ENCODE measurements at places on chromosomes 16 and 17.

DNA sequence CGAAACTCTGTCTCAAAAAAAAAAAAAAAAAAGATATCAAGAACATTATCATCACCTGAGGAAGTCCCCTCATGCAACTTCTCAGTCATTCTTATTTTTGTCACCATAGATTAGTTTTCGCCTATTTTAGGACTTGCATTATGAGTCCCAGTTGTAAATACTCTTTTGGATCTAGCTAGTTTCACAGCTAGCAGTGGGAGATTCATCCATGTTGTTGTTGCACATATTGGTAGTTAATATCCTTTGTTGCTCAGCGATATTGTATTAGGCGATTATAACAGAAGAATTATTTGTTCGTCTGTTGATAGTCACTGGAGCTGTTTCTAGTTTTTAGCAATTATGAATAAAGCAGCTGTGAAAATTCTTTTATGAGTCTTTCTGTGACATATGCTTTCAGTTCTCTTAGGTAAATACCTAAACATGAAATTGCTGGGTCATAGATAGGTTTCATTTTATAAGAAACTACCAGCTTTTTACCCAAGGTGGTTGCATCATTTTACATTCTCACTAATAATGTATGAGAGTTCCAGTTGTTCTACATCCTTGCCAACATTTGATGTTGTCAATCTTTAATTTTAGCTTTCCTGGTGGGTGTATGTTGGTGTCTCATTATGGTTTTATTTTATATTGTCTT is 40.7 kb upstream of the MAP3K14 start:
- DNase-seq = no peak

DNA sequence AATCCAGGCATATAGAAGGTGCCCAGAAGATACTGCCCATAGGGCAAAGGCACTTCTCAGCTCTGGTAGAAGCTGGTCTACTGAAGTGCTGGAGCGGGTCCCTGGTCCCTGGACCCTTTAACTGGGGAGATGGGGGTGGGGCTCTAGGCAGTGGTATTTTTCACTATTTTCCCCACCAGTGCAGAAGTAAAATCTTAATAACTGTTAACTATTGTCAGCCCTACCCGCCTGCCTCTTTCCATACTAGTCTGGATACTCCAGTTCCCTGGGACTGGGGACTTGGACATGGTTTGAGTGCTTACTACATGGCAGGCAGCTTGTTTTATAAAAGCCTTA is 24.6 kb downstream of the IGF2BP1 start:
- no peak for DNase-seq

DNA sequence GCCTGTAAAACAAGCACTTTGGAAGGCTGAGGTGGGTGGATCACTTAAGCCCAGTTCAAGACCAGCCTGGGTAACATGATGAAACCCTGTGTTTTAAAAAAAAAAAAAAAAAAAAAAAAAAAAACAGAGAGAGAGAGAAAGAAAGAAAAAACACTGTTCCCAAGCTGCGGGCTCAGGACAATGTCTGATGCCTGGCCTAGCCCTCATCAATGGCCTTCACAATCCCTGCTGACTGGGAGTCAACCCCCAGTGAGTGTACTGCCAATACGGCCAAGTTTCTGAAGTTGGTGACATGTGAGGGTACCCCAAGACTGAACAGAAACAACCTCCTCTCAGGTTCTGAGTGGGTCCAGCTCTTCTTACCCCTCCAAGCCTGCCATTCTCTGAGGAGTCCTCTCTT is 116.5 kb downstream of the ZNF778 start:
- DNase-seq = no peak

DNA sequence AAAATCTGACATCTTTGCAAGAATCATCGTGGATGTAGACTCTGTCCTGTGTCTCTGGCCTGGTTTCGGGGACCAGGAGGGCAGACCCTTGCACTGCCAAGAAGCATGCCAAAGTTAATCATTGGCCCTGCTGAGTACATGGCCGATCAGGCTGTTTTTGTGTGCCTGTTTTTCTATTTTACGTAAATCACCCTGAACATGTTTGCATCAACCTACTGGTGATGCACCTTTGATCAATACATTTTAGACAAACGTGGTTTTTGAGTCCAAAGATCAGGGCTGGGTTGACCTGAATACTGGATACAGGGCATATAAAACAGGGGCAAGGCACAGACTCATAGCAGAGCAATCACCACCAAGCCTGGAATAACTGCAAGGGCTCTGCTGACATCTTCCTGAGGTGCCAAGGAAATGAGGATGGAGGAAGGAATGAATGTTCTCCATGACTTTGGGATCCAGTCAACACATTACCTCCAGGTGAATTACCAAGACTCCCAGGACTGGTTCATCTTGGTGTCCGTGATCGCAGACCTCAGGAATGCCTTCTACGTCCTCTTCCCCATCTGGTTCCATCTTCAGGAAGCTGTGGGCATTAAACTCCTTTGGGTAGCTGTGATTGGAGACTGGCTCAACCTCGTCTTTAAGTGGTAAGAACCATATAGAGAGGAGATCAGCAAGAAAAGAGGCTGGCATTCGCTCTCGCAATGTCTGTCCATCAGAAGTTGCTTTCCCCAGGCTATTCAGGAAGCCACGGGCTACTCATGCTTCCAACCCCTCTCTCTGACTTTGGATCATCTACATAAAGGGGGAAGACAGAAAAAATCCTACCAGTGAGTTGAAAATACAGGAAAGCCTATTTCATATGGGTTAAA is at the start of gene G6PC1:
TSS of gene G6PC1 (plus strand) at position 340 of the 872 bp plus-strand sequence. CDS start at position 418, 78 bp downstream.
- no peak for DNase-seq

DNA sequence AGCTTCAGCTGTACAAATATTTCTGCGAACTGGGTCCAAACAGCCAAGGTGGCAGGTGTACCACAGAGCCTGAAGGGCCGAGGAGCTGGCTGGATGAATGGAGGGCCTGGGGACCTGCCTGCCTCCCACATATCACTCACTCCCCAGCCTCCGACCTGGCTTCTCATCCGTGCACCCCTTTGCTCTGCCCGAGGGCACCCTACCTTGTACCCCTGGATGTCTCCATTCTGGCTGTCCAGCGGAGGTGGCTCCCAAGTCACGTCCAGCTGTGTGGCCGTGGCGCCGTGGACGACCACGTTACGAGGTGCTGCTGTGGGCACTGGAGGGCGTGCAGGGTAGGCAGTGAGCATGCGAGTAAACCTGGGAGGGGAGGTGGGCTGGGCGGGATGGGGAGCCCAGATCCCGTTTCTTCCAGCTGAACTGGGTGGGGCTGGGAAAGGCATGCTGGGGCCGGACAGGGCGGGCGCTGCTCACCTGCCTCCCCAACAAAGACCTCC is 67.2 kb upstream of the CDC42EP4 start:
- DNase-seq = no peak

- no peak for DNase-seq
Observed at GRCh38 chr16:70250748-70251628, 752 bp downstream of the EXOSC6 start.

DNA sequence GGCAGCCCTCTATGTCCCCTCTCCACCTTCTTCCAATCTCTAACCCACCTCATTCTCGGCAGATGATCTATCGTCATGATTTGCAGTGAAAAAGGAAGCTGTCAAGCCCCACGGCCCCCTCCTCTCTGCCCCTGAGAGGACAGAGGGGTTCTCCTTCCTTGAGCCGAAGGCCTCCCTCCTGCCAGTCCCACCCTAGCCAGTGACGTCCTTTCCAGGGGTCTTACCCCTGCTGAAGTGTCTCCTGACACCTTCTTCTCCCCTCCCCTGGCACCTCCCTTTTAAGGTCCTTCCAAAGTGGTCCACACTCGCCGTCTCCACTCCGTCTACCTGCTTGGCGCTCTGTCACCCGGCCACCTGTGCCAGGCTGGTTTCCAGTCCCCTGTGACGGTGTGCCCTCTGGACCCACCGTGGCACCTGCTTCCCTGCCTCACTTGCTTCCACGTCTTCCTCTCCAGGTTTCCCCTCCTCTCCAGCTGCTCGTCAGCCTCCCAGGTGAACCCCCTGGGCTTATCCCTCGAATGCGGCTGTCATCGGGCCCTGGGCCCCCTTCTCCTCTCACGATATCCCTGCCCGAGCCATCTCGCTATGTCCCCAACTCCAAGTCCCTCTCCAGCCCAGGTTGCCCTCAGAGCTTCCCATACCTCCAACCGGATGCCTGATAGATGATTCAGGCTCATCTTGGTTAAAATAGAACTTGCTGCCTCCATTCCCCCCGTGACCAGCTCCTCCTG is 5.7 kb downstream of the CCDC102A start:
- DNase-seq = no peak

GRCh38 chr17:56173958-56174835 is 20.9 kb downstream of the ANKFN1 start:
- peak; percentile 61 for DNase-seq

- no peak for DNase-seq
Observed at GRCh38 chr16:84842516-84843148, 22.8 kb downstream of the CRISPLD2 start.

GRCh38 chr16:20899071-20899470 is 1.1 kb downstream of the DCUN1D3 start:
- no peak for DNase-seq

DNA sequence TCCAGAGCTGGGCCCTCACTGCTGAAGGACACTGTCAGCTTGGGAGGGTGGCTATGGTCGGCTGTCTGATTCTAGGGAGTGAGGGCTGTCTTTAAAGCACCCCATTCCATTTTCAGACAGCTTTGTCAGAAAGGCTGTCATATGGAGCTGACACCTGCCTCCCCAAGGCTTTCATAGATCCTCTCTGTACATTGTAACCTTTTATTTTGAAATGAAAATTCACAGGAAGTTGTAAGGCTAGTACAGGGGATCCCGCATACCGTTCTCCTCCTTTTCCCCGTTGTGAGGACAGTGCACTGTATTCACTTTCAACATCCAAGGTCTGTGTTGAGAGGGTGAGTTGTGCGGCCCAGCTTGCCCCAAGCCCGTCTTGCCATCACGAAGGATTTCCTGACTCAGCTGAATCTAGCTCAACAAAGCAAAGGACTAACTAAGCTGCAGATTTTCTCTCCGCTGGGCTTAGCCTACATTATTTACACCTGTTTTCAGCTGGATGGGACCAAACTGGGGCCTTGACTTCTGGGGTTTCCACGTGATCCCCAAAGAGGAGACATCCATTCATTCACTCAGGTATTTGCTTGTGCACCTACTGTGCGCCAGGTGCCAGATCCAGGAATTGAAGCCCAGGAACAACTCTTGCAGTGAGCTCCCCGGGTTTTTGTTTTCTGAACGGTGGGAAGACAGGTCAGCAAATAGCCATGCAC is 5.2 kb upstream of the TMEM235 start:
- DNase-seq = no peak

DNA sequence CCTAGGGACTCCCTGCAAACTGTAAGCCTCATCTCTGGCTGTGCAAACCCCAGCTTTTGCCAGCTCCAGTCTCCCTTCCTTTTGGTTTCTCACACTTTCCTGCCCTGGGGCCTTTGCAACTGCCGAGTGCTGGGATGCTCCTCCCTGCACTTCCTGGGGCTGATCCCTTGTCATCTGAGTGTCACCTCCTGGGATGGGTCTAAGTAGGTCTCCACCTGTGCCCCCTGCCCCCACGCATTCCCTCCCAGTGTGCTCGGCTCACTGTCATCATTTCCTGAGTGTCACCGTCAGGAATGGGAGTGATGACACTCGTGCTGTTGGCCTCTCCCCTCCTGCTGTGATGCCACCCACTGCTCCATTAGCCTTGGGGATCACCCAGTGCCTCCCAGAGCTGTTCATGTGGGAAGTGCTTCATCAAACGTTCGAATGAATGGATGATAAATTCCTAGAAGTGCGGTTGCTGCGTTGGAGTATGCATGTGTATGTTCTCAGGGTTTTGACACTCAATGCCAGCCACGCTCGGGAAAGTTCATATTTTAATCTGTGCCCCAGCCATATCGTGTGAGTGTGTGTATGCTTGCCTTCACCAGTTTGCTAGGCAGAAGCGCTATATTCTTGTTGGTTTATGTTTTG is 189.9 kb downstream of the NTN1 start:
- DNase-seq = no peak

- DNase-seq = no peak
Observed at GRCh38 chr16:27650073-27650701, 100.2 kb downstream of the KATNIP start.

DNA sequence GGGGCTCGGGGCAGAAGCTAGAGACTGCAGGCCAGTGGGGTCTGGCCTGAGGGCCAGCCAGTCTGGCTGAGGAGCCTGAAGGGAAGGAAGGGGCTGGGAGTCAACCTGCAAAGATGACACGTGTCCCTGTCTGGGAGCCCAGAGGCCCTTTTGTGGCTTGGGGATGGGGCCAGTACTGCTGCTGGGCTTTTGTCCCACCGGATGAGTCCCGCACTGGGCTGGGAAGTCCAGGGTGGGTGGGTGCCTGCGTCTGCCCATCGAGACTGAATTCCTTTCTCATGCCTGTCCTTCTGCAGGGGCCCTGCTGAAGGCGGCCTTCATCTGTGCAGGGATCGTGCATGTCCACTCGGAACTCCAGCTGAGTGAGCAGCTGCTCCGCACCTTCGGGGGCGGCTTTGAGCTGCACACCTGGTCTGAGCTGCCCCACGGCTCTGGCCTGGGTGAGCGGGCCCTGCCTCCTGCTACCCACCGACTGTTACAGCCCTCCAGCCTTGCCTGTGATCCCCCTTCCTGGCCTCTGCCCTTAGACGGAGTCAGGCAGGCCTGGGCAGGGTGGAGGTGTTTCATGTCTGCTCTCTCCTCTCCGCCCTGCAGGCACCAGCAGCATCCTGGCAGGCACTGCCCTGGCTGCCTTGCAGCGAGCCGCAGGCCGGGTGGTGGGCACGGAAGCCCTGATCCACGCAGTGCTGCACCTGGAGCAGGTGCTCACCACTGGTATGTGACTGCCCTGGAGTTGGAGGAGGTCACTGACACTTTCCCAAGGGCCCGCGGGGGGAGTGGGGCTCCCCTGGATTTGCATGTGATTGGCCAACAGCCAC is 20.9 kb downstream of the FCSK start:
- no peak for DNase-seq

GRCh38 chr16:8554881-8555280 is 35.4 kb downstream of the TMEM114 start:
- no peak for DNase-seq

- DNase-seq = peak; percentile 20
Observed at GRCh38 chr17:42667088-42667951, 8.2 kb downstream of the TUBG2 start.

GRCh38 chr17:57746221-57746620 is 1.1 kb upstream of the CCDC182 start:
- DNase-seq = no peak

GRCh38 chr17:4534928-4535666 is 20.1 kb downstream of the MYBBP1A start:
- no peak for DNase-seq

GRCh38 chr17:49404906-49405305 is 9.8 kb downstream of the PHB1 start:
- DNase-seq = no peak

- no peak for DNase-seq
Observed at GRCh38 chr16:22030087-22030812, 22.3 kb downstream of the MOSMO start.

DNA sequence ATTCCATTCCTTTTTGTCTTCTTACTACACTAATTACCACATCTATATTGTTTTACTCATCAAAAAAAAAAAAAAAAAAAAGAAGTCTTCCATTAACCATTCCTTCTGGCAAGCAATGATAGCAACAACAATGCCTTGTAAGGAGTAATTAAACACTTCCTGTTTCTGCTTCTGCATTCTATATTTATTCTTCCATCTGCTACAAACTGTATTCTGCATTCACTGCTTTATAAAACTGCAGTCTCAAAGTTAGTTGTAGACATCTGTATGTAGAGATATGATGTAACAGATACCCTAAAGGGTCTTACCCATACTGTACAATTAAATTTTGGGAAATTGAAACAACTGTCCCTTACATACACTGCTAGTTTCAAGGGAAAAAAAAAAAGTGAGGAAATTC is 28.7 kb upstream of the ABCA6 start:
- DNase-seq = no peak

- no peak for DNase-seq
Observed at GRCh38 chr17:34650051-34650750, 70.8 kb downstream of the TMEM132E start.
